ENCODE measurements at places on chromosomes 4 and X. TPM values are rescaled to one million over a fixed set of nuclear protein-coding genes. Genes with fewer than 3 reads are reported as not detected.

RS1 gene
- total RNA-seq: not detected

DNA sequence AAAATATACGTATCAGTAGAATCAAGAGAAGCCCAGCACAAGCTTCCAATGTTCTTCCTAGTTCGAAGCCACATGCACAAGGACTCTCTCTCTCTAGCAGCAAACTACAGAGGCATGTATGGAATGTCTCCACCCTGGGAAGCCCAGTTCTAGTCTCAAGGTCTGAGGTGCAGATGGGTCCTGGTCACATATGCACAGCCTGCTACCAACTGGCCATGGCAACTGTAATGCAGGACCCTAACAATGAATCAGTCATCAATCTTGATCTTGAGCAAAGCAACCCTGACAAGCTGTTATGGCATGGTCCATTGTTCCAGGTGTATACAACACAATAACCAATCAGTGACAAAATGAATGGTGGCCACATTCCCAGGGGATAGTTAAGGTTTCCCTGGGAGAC lies 55.8 kb downstream of the MBNL3 start:
- DNase-seq: no peak

DSPP gene
- total RNA-seq: 0.06 TPM

GUCY1B1 gene
- 3.2 TPM for total RNA-seq

DNA sequence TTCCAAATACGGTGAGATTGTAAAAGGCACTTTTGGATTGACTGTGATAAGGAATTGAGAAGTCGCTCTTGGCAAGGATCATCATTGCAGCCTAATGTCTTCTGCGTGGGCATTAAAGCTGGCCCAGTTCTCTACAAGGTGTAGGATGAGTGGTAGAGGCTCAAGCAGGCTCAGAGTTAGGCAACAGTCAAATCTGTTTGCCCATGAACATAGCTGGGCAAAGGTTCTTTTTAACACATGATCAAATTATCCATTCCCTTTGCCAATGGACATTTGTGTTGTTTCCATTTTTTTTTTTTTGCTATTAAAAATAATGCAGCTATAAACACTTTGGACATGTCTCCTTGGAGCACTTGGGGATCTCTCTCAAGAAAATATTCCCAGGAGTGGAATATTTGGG lies 229.1 kb upstream of the FAT1 start:
- no peak for DNase-seq
